ENCODE measurements at places on chromosomes 5 and 9. TPM values are rescaled to one million over a fixed set of nuclear protein-coding genes. Genes with fewer than 3 reads are reported as not detected.

The CDX1 gene
- not detected for polyA plus RNA-seq

The LRSAM1 gene
- 5.0 TPM for polyA plus RNA-seq

DNA sequence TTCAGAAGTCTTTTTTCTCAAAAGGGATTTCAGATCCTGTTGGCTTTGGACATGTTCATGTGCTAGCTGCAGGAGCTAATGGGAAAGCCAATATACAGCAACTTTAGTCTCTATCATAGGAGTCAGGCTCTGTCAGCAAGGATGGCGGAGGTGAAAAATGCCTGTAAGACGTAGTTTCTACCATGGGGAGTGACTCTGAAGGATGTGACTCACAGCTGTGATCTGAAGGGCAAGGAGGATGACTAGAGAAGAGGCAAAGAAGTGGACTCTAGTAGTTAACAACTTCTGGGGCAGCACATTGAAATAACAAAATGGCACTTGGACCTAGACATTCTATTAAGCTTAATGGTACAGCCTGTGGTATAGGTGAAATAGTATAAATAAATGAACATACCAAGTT, 3.1 kb upstream of the NDUFS4 start:
- no peak overlapping the region for H3K27ac ChIP-seq
- peaks cover 25% of the 10 kb centered on the region for H3K27me3 ChIP-seq
- no peak for DNase-seq
- H3K36me3 ChIP-seq, result no peaks in the 10 kb centered on the region

DNA sequence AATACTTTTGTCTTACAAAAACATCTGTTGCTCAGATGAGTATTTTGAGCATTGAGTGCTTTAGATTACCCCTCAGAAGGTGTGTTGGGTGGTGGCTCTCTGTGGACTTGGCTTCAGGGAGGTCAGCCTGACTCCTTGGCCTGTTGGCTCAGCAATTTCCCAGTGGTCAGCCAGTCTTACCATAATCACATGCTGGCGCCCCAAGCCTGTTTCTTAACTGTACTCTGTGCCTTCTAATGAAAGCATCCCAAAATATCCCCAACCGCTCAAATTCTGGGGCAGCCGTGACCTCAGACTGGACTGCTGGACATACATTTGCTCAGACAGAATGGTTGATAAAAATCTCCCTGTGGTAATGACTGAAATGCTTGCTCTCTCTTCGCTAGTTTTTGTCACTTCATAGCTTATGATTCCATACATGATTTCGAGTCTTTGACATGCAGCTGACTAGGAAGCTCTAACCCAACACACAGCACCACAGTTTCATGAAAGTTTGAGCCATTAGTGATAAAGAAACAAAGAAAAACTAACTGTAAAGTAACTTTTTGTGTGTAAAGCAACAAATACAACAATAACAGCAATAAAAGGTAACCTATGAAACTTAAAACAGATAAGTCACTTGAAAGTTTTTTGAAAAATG, 562.2 kb upstream of the MEF2C start:
- no peaks in the 10 kb centered on the region for H3K36me3 ChIP-seq
- no peaks in the 10 kb centered on the region for H3K27me3 ChIP-seq
- DNase-seq, result no peak
- H3K4me3 ChIP-seq, result no peak overlapping the region
- no peaks in the 10 kb centered on the region for H3K4me1 ChIP-seq

DNA sequence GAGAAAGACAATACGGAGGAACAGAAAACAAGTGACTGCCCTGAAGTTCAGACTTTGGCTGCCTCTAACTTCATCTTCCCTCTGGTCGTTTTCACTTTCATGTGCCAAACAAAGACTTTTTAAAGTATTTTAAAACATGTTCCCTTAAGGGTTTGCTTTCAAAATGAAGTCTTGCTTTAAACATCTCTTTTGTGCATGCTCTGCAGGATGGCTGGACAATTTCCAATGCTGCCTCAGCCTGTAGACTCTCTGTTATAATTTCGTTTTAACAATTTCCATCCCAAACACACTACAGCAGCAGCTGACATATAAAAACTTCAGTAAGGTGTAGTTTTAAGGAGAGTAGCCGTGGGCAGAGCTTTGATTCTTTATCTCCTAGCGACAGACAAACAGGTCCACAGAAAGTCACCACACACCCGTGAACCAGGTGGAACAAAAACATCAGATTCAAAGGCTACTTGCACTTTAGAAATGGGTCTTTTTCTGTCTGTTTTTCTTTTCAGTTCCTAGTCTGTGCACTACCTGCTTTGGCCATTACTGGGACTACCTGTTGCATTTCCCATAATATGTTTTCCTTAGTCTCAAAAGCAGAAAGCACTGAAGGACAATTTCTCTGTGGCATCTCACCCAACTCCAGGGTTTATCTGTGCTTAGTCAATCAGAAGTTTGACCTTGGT, 308.9 kb downstream of the DTWD2 start:
- no peak for DNase-seq
- H3K4me3 ChIP-seq, result no peak overlapping the region
- no peaks in the 10 kb centered on the region for H3K27me3 ChIP-seq
- no peaks in the 10 kb centered on the region for H3K4me1 ChIP-seq
- no peaks in the 10 kb centered on the region for H3K36me3 ChIP-seq

Data from CD4-positive, CD25-positive, alpha-beta regulatory T cell (primary cell).